ENCODE measurements at places on chromosomes 2 and 18.

DNA sequence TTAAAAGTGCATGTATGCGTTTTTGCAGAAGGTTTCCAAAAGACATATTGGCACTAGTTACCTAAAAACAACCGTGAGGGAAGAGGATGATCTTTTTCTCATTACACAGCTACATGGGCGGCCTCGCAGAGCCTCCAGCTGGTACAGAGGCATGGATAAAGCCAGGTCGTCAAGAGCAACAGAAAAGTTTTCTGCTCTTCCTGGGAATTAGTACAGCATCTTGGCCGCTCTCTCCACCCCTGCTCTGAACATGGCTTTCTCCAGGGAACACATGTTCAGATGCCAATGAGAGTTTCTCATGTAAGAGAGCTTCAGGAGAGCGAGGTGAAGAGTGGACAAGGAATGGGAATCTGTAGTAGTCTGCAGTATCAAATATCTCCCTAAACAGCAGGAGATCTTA is 108.4 kb downstream of the ZEB2 start:
- no peak for DNase-seq

DNA sequence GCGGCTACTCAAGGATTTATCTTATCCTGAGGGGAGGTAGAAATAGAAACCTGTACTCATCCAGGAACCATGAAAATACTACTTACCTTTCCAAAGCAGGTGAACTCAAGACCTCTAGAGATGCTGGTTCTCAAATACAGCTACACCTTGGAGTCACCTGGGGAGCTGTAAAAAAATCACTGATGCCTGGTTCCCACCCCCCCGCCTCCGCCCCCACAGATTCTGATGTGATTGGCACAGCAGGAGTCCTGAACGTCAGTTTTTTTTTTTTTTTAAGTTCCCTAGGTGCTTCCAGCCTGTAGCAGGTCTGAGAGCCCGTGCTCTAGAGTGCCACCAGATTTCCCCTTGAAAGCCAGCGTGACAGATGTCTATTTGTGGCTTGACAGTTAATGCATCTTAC is 113.6 kb downstream of the MRO start:
- no peak for DNase-seq

- DNase-seq, result no peak
Measured at GRCh38 chr18:61833387-61833786, 59.4 kb downstream of the RNF152 start.

DNA sequence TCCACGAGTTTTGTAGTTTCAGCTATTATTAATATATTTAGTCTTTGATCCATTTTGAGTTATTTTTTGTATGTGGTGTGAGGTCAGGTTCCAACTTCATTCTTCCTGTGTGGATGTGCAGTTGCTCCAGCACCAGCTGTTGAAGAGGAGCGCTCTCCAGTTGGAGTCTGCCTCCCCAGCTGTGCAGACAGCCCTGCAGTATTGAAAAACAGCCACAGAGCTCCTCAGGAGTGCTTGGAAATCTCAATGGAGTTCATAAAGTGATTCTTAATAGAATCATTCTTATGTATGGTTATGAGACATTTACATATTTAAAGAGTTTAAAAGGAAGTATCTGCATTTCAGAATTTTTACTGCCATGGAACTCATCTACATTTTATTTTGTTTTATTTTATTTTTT is 17.3 kb downstream of the DGKD start:
- no peak for DNase-seq

GRCh38 chr2:179247318-179248023 is 17.2 kb downstream of the SESTD1 start:
- no peak for DNase-seq

GRCh38 chr2:148812306-148812705 is 62.7 kb upstream of the KIF5C start:
- no peak for DNase-seq

- no peak for DNase-seq
Measured at GRCh38 chr18:76405681-76406356, 89.2 kb downstream of the ZNF516 start.

DNA sequence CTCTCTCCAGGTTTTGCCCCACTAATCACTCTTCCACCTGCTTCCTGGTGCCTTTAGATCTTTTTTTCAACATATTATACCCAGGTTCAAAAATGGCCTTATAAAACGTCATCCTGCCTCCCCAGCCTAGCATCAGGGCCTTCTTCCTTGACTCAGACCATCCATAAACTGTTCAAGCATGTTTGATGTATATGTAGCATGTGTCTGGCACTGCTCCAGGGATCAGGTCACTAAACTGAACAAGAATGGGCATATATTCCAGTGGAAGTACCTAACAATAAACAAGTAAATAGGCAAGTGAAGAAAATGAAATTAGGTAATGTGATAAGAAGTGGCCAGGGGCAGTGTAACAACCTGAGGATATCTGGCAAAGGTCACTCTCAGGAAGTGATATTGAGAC is 141.2 kb downstream of the TRIB2 start:
- no peak for DNase-seq

DNA sequence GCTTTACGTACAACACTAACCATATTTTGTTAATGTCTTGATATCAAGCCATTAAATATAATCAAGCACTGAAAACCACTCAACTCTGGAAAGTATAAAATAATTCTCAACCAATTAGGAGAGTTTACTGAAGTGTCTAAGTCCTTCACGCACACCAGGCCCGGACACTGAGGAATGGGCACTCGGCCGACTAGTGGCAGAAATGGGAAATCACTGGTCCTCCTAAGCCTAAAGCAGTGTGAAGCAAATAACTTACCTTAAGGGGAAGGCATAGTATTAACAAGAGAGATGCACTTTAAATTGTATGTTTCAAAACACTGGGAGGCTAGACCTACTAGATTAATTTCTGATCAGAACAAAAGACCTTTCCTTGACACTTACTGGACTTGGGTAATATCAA is 45.7 kb downstream of the FAM210A start:
- DNase-seq, result peak; percentile 17

DNA sequence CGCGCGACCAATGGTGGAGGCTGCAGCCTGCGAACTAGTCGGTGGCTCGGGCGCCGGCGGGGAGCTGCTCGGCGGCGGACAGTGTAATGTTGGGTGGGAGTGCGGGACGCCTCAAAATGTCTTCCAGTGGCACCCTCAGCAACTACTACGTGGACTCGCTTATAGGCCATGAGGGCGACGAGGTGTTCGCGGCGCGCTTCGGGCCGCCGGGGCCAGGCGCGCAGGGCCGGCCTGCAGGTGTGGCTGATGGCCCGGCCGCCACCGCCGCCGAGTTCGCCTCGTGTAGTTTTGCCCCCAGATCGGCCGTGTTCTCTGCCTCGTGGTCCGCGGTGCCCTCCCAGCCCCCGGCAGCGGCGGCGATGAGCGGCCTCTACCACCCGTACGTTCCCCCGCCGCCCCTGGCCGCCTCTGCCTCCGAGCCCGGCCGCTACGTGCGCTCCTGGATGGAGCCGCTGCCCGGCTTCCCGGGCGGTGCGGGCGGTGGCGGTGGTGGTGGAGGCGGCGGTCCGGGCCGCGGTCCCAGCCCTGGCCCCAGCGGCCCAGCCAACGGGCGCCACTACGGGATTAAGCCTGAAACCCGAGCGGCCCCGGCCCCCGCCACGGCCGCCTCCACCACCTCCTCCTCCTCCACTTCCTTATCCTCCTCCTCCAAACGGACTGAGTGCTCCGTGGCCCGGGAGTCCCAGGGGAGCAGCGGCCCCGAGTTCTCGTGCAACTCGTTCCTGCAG is at the start of gene HOXD9:
Gene HOXD9, plus strand, starts transcription at position 37 of the 728 bp plus-strand sequence. Its CDS starts 50 bp downstream, at position 87.
- DNase-seq, result no peak

DNA sequence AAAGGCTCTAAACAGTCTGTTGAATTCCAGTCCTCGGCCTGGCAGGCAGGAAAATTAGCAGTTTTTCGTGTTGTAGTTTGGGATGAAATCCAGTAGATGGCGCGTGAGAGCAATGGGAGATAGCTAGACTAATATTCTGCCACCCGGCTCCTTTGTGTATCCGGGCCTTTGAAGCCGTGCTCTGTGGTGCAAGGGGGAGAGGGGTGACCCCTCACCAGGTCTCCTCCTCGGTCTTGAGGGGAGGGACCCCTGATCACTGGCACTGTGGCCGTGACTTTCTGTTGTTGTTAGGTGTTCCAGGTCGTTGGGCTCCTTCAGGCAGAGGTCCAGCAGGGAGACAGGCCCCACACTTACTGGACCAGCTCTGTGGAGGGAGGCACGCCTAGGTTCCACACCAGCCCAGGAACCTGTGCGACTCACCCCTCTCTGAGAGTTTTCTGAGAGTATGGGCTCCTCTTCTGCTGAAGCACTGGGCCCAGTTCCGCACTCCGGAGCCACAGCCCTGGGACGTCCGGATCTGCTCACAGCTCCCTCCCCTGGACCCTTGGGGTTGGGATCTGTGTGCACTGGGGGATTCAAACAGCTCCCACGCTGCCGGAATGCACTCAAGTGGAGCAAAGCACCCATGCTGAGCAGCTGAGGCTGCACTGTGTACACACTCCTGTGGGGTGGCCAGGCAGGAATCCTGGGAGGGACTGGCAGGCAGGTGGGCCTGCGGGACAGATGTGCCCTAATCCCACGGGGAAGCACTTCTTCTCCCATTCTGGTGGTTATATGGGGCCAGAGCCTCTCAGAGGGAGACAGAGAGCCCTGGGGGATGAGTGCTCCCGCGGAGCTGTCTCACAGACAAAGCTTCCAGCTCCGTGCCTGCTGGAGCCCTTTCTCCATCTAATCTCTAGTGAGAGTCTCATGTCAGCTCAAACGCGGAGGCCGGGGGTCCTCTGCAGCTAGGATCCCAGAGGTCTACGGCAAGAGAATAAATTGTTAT is 8.8 kb downstream of the GKN2 start:
- DNase-seq, result peak; percentile 59

DNA sequence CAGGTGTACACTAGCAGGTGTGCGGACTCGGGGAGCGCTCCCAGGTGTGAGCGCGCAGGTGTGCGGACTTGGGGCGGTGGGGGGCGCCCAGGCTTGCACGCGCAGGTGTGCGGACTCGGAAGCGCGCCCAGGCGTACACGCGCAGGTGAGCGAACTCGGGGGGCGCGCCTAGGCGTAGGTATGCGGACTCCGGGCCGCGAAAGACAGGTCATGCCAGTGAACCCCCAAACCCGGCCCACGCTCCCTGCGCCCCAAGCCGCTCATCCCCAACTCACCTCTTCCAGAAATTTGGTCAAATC is 342 bp downstream of the CYB5A start:
- no peak for DNase-seq

- no peak for DNase-seq
Measured at GRCh38 chr2:28342081-28342967, 50.3 kb upstream of the FOSL2 start.

DNA sequence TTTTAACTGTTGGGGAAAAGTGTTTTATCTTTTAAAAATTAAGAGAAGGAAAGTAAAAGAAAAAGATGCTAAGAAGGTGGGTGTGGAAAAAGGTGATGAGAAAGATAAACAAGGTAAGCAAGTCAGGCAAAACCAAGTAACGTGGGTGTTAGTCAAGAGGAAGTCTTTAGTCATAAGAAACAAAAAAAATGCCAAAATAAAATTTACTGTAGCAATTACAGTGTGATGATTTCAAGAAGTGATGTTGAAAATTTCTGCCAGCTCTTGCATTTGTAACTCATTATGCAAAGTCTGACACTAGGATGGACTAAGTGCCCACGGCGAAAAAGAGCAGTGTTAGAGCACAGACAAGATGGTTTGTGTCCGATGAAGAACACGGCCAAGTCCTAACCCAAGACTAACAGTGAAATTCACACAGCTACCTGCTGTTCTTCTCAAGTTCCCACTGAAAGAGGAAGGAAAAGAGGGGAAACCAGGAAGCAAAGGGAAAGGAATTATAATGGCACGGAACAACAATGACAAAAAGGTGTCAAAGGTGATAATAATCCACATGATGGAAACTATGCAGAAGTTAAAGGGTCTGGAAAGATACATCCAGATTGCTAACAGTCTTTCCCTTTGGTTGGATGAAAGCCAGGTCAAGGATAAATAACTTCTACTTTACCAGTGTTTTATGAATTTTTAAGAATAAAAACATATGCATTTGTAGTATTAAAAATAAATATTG is 34.1 kb downstream of the NOL10 start:
- DNase-seq, result no peak

- DNase-seq, result no peak
Measured at GRCh38 chr2:75453384-75454240, 107.1 kb downstream of the EVA1A start.

- DNase-seq, result no peak
Measured at GRCh38 chr2:232382331-232383225, 4.0 kb downstream of the ALPP start.

DNA sequence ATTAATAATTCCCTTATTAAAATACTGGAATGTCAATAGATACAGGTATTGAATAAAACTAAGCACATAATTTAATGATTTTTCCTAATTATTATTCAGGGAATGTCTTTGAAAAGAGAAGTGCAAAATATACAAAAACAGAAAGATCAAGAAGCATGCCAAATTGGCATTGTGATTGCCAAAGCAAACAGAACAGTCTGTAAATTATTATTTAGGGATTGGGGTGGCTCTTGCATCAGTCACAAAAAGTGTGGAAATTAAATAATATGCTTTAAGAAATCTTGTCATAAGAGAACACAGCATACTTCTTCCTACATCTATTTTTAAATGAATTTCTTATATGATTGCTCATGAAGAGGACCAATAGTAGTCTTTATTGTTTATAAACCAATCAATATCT is 1211.9 kb downstream of the DPP10 start:
- no peak for DNase-seq

DNA sequence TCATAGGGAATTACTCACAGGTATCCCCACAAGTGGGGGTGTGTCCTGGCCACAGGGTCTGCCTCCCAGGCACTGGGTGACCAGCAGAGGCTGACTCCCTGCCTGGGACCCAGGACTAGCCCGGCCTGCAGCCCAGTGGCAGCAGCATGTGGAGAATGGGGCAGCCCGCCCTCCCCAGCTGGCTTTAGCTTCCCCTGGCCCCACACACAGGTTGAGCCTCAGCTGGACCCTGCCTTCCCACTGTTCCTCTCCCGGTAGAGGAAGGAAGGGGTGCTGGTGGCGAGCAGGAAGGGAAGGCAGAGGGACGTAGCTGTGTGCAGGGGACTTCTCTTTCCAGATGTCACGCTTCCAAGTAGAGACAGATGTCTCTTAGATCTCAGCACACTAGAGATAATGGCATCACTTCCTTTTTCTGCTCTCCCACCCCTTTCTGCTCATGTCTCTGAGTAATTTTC is 51.4 kb downstream of the EMILIN2 start:
- no peak for DNase-seq

- DNase-seq, result no peak
Measured at GRCh38 chr2:45533771-45534170, 77.3 kb downstream of the SRBD1 start.

- DNase-seq, result no peak
Measured at GRCh38 chr2:24576617-24577016, 85.6 kb downstream of the NCOA1 start.

- no peak for DNase-seq
Measured at GRCh38 chr2:232506709-232507108, 13.5 kb upstream of the PRSS56 start.

- no peak for DNase-seq
Measured at GRCh38 chr2:208049441-208049840, 24.1 kb upstream of the PLEKHM3 start.

GRCh38 chr2:159155320-159155719 is 131.2 kb downstream of the WDSUB1 start:
- peak; percentile 69 for DNase-seq

GRCh38 chr2:38722271-38723061 is 28.7 kb downstream of the SRSF7 start:
- DNase-seq, result no peak
